ENCODE measurements at places on chromosomes 4 and X. TPM values are rescaled to one million over a fixed set of nuclear protein-coding genes. Genes with fewer than 3 reads are reported as not detected.

The IL2RG gene
- 3.5 TPM for total RNA-seq

The IL2 gene
- total RNA-seq = not detected

The CCDC120 gene
- 6.7 TPM for total RNA-seq

The CFAP299 gene
- 2.8 TPM for total RNA-seq
